H4 (cell line): ENCODE measurements at places on chromosomes 12 and 14. TPM values are rescaled to one million over a fixed set of nuclear protein-coding genes. Genes with fewer than 3 reads are reported as not detected.

Gene B3GNT4
- total RNA-seq, result 0.29 TPM in 1 of 2 replicates, not detected in the other

DNA sequence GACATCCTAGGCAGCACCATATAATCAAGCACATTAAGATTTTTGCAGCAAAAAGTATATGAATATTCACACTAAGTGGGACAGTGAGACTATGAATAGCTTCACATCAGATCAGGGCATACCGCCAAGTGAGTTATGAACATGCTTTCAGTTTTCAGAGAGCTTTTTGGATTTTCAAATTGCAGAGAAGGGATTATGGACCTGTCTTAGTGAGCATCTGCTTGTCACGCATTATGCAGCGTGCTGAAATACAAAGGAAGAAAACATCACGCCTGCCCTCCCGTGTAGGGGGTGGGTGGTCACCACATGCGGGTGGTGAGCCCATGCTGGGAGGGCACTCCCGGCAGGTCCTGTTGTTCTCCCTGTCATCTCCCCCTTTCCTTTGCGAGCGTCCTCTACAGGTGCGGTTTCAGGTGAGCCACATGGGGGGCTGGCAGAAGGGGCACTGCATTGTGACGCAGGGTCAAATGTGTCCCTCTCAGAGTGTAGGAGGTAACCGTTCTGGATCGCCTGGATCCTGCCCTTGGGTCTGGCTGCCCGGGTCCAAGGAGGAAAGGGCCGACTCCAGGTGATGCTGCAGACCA is 42.6 kb downstream of the TRAF3 start:
- no peak for DNase-seq

DNA sequence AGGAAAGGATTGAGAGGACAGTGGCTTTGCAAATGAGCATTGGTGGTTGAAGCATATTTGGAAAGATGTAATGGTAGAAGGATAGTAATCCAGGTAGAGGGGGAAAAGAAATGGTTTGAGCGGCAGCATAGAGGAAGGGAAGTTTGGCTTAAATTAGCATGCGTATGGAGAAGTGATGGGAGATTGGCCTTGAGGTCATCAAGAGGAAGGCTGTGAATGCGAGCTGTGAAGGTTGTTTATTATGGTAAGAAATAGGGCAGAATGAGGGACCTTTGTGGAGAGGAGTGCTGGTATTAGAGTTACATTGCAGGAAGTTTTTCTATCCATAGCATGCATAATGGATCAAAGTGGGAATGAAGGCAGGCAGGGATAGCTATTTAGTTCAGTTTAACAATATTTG is 162.1 kb downstream of the TMTC2 start:
- DNase-seq, result no peak

- no peak for DNase-seq
Measured at GRCh38 chr14:89845346-89845745, 109.2 kb downstream of the EFCAB11 start.

Gene AMN
- total RNA-seq, result not detected in 2 replicates

DNA sequence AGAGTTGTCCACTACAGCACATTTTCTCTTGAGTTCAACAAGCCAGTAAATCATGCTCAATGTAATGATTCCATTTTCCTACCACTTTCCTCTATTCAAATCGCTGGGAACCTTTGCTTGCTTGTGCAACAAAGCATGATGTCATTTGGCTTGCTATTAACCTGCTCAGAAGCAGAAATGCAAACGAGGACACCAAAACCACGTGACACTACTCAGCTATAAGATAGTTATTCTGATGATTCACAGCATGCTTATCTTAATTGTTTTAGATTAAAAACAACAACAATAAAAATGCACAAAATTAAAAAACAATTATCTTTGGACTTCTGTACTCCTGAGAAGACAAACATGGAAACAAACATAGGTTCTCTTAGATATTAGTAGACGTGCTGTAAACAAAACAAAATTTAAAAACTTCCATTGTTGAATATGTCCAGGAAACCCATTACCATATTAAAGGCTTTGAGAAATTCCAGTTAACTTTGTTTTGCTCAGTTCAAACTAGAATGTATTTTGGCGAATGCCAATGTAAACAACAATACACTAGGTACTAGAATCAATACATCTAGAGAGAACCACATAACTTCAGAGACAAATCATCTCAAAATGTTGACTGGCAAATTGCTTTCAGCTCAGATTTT is 77.5 kb upstream of the KRAS start:
- peak; percentile 65 for DNase-seq

DNA sequence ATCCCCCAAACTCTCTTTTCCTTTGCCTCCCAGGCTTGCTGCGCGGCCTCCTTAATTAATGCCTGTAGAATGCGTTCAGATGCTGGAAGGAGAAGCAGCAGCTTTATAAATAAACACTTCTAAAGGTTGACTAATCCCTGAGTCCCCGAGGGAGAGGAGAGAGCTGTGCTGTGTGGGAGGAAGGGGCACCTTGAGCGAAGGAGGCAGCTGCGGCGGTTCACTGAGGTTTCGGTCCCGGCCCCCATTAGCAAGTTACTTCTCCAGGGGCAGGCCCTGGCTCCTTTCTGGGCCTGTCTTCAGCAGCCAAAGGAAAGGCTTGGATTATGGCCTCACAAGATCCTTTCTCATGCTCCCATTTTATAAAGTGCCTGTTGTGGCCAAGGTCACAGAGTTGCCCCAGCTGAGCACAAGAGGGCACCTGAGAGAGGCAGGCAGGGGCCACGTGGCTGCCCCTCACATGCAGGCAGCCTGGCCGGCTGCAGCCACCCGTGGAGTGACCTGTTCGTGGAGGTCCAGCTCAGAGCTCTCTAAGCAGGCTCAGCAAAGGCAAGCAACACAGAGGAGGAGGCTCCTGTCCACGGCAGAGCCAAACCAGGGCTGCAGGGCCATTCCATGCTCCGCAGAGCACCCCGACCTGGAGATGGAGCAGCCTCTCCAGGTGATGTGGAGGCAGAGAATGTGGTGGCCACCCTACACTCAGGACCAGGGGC is 15.0 kb upstream of the CACNA2D4 start:
- DNase-seq, result peak; percentile 50

- DNase-seq, result no peak
Measured at GRCh38 chr14:72479461-72479931, 414.4 kb downstream of the DPF3 start.

GRCh38 chr12:124833693-124834122 is 30.0 kb downstream of the SCARB1 start:
- no peak for DNase-seq

Gene C14orf180
- total RNA-seq, result not detected in 2 replicates

DNA sequence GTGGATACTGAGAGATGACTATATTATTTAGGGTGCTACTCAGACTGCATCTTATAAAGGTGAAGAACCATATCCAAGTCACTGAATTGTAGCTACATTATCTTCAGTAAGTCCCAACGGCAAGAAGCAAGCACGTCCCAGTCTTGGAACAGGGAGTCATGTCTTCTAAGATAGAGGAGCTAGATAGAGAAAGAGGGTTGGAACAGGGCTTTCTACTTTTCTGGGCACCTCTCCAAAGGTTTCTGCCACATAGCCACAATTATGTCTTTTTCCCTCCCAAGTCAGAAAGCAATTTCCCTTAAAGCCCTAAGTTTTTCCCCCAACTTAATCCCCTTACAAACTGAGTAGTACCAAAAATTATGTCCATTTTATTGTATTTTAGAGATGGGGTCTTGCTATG is 22.4 kb downstream of the MAPK1IP1L start:
- no peak for DNase-seq

Gene GRIN2B
- not detected in 2 replicates for total RNA-seq

GRCh38 chr12:8108808-8109398 is 14.5 kb upstream of the CLEC4A start:
- peak; percentile 71 for DNase-seq

- DNase-seq, result no peak
Measured at GRCh38 chr14:104350463-104351185, 212.2 kb downstream of the KIF26A start.

- no peak for DNase-seq
Measured at GRCh38 chr14:89032086-89032649, 207.7 kb downstream of the TTC8 start.

Gene SLC25A47
- not detected in 2 replicates for total RNA-seq

GRCh38 chr12:98725476-98726247 is 80.6 kb downstream of the APAF1 start:
- DNase-seq, result peak; percentile 35

- no peak for DNase-seq
Measured at GRCh38 chr14:85701763-85702162, 171.8 kb downstream of the FLRT2 start.

- DNase-seq, result no peak
Measured at GRCh38 chr12:98814254-98814653, 169.2 kb downstream of the APAF1 start.

DNA sequence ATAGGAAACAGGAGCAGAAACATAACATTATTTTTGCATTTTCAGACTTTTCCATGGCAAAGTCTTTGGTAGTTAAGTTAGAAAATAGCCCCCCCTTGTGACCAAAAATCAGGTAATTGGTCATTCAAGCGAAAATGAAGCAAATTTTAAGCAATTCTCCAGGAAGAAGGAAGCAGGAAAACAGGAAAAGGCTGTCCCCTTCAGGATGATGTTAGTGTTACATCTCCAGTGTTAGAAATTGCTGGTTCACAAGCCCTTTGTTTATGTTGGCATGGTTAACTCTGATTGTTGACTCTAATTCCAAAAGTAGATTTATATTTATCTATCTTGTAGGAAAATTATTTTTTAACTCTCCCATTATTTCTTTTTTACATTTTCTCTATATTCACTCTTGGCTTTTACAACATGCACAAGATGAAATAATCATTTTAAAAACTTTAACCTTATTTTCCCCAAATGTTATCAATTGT is 18.8 kb upstream of the GAS2L3 start:
- peak; percentile 88 for DNase-seq

- no peak for DNase-seq
Measured at GRCh38 chr14:21454843-21455544, 929 bp downstream of the CHD8 start.

Gene OTX2
- total RNA-seq, result not detected in 2 replicates

Gene TMEM132C
- total RNA-seq, result 0.06 TPM in 2 replicates

GRCh38 chr14:31083781-31084180 is 57.6 kb upstream of the STRN3 start:
- DNase-seq, result no peak

DNA sequence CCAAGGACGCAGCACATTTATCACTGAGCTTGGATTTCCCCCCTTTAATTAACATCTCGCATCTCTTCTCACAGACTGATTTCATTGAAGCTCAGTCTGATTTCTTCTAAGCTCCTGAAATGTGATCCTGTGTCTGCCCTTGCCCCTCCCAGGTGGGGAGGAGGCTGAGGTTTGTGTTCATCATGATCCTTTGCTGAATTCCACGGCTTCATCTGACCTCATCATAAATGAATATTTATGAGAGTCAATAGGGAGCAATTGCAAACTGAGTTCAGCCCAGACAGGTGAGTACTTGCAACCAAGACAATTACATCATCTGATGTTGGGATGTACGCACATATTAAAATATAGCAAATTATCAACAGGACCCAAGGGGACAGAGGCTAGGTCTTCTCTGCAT is 72.4 kb downstream of the MAP1LC3B2 start:
- no peak for DNase-seq

Gene AVPR1A
- not detected in 2 replicates for total RNA-seq
